ENCODE measurements at places on chromosomes 2 and 18.

GRCh38 chr2:96859099-96859649 is 1.4 kb upstream of the ANKRD39 start:
- no peak for DNase-seq

DNA sequence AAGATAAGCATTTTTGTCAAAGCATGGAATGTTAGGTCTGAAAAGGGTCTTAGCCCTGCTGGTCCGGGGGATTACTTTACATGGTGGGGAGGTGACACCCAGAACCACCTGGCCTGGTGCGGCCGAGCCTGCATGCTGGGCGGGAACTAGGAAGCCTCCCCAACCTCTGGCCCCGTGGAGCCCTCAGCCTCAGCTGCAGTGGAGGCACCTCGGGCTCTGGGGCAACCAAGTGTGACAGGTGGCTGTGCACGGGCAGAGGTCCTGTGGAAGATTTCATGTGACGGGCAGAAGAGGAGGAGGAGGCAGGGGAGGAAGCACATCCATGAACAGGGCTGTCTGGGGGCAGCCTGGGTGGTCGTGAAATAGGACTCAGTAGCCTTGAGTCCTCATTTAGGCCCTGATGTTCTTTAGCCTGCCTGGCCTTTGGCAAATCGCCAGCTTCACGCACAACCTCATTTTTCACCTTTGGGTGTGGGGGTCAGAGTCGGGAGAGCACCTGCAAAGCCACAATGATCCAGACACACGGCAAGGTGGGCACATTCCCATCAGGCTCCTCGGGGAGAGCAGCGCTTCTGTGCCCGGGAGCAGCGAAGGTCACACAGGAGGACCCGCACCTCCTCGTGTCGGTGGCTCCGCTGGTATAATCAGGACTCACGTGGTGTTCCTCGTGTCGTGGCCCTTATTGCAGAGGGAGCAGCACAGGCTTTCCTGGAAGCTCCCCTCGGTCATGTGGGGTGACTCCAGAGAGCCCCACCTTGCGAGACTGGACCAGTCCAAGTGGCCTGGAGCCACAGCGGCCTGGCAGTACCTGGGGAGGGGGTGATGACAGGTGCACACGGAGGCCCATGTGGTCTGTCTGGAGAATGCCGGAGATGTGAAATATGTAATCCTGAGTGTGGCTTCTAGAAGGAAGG is 13.9 kb downstream of the CNDP2 start:
- no peak for DNase-seq

DNA sequence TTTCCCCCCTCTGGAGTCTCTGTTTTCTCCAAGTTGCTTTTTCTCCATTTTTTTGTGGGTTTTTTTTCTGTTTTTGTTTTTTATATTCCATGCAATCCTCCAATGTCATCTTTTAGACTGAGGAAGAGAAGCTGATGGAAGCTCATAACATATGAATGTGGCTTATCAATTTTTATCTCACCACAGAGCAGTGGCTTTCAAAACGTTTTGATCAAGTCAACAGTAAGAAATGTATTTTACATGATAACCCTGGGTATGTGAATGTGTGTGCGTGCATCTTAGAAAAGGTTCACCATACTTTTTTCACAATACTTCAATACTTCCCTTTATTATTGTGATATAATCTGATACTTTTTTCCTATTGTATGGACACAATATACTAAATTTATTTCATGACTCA is 64.6 kb upstream of the CDCA7 start:
- DNase-seq = no peak

- DNase-seq = no peak
Measured at GRCh38 chr18:74834424-74835309, 237.0 kb downstream of the ZNF407 start.

DNA sequence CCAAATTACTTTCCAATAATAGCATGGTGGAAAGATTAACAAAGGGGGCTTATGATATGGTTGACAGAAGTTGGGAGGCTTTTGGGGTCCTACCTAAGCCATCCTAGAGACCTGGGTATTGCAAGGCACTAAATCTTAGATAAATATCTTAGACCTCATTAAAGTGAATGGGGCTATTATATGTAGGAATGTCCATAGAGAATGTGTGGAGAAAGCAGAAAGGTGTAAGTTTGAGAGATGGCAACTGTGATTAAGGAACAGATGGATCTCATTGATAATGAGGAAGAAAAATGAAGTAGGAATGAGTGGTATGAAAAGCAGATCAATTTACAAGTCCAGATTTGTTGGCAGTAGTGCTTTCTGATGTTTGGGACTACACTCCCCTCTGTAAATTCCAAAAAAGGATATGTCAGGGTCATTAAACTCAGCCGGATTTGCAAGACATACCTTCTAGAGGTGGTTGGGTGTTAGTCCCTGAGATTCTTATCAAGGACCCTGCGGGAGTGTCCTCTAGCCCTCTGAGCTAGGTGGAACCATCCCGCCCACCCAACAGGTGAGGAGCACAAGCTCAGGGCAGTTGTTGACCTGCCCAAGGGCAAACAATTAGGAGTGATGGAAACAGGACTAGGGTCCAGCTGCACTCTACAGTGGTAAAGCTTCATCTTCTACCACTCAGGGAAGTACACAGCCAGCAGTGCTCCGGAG is 12.1 kb downstream of the TCF7L1 start:
- DNase-seq = no peak

Data from hematopoietic multipotent progenitor cell treated with erythropoietin and hydrocortisone succinate and interleukin-3 and kit ligand, for 8 days (in vitro differentiated cells).